ENCODE measurements at places on chromosomes 2 and 18.

DNA sequence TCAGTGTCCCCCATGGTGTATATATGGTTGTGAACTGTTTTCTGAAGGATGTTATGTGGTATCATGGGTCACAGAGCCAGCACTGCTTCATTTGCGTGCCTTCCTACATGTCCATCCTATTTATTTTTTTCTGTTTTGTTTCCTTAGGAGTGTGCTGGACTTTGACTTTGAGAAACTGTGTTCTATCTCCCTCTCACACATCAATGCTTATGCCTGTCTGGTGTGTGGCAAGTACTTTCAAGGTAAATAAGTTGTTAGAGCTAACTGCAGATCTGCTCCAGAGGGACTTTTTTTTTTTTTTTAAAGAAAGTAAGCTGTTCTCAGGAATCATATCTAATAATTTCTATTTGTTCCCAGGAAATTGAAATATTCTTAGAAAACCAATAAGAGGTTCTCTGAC lies 5.4 kb downstream of the USP39 start:
- no peak for DNase-seq

GRCh38 chr2:8234757-8235374 lies 447.0 kb upstream of the ID2 start:
- DNase-seq = no peak

GRCh38 chr18:52090005-52090404 lies 250.0 kb upstream of the DCC start:
- no peak for DNase-seq

GRCh38 chr2:229342376-229342775 lies 71.3 kb upstream of the PID1 start:
- DNase-seq = no peak

DNA sequence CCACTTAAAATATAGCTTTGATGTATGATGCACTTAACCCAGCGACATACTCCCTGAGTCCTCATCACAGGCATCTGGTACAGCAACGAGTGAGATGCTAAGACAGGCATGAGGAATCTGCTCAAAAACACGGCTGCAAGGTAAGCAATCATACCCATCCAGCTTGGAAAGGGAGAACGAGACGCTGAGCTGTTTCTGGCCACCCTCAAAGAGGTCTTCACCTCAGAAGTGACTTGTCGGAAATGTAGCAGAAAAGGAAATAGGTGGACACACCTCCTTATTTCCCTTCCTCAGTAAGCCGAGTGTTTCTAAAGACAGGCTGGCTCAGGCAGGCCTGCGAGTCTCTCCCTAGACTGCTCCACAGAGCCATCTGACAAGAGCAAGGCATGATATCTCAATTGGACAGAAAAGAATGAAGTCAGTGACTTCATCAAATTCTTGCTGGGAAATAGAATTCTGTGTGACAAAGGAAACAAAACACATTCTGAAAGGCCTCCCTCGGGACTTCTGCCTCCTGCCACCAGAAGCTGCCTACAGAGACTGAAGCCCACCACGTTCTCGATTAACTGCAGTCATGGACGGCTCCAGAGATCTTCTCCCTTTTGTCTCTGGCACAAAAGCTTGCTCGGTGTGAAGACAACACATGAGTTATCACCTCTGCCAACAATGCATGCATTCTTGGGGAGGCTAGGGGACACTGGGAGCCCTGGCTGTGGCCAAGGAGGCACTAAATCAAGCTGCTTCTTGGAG lies 84.3 kb downstream of the UXS1 start:
- DNase-seq = no peak

Data from pancreas (tissue), 10 donors.